SK-N-DZ (cell line): ENCODE measurements at places on chromosomes 5 and 9.

DNA sequence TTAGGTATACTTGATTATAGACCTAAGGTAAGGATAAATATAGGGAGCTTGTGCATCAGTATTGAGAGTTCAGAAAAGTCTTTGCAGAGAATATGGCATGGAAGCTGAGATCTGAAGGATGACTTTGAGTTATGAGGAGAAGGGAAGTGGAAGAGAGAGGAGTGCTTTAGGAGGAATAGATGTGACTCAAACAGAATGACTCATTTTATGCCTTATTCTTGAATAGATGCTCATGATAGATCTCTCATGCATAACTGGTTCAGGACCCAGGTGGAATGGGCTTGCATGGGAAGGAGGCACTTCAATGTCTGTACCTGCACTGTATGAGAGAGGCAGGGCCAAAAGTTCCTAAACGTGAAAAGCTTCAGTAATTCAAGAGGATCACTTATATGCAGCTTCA lies 103.3 kb downstream of the CWC27 start:
- no peak for DNase-seq

GRCh38 chr9:107866711-107867311 lies 377.2 kb upstream of the KLF4 start:
- no peak for DNase-seq

GRCh38 chr9:12923468-12924009 lies 148.7 kb downstream of the LURAP1L start:
- DNase-seq: no peak

GRCh38 chr5:1324719-1325190 lies 20.1 kb downstream of the CLPTM1L start:
- no peak for DNase-seq

GRCh38 chr9:131668057-131668438 lies 71.8 kb downstream of the RAPGEF1 start:
- no peak for DNase-seq

DNA sequence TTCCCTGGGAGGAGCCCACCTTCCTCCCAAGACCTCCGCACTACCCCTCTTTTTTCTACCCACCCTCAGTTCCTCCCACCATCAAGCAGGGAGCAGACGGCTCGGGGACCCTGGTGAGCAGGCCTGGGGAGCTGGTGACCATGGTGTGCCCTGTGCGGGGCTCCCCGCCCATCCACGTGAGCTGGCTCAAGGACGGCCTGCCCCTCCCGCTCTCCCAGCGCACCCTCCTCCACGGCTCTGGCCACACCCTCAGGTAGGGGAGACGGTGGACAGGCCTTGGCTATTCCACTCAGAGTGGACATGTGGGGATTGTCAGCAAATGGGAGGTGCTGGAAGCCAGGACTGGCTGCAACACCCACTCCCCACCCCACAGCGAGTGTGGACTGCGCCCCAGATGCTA lies 52.9 kb upstream of the ASS1 start:
- DNase-seq: no peak

GRCh38 chr5:143525176-143525575 lies 121.7 kb upstream of the NR3C1 start:
- DNase-seq: no peak

DNA sequence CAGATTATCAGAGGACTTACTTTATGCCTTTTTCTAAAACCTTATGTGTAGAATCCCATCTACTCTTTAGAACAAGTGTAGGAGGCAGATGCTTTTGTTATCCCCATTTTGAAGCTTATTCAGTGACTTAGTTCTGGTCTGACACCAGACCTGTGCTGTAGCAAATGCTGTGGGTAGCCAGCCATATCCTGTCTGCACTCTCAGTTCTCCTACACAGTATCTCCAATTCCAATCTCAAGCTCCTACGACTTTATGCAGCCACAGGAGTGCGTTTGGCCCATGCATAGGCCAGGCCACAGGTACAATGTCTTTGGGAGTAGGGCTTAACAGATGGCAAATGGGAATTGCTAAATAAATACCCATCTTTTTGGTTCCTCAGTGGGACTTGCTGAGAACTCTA lies 292.6 kb downstream of the MCTP1 start:
- no peak for DNase-seq

GRCh38 chr5:157596487-157596886 lies 20.9 kb upstream of the ADAM19 start:
- DNase-seq: no peak

- no peak for DNase-seq
Observed at GRCh38 chr5:14179446-14179845, 36.3 kb downstream of the TRIO start.

GRCh38 chr5:73380041-73380440 lies 68.5 kb downstream of the FOXD1 start:
- DNase-seq: no peak

GRCh38 chr5:139682016-139682975 lies 34.1 kb downstream of the CXXC5 start:
- DNase-seq: no peak

DNA sequence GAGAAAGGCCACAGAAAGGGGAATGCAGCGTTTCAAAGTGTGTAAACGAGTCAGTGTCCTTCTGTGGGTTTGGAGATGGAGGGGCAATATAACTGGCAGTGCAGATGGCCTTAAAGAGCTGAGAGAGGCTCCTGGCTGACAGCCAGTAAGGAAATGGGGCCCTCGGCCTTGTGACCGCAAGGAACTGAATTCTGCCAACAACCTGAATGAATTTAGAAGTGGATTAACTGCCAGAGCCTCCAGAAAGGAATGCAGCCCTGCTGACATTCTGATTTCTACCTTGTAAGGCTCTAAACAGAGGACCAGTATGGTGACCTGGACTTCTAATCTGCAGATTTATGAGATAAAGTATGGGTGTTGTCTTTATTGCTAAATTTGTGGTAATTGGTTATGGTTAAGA lies 17.5 kb upstream of the NREP start:
- DNase-seq: peak; percentile 74

GRCh38 chr5:6780802-6781391 lies 67.7 kb downstream of the TENT4A start:
- peak; percentile 25 for DNase-seq

DNA sequence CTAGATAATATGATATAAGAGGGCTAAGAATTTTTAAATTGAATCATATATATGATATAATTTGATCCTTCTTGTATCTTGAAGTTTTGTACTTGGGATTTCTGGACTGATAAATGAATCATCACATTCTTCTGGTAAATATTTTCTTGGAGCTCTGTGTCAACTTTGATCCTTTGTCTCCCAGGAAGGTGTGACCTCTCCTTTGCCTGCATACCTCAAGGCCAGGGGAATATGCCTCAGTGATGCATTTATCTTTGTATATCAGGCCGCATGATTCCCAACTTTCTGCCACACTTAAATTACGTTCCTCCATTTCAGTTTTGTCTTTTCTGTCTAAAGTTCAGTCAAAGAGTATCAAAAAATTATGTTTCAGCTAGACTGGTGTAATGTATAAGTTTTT lies 101.2 kb downstream of the NLN start:
- DNase-seq: no peak

GRCh38 chr5:108801301-108801700 lies 53.6 kb downstream of the FER start:
- DNase-seq: no peak

DNA sequence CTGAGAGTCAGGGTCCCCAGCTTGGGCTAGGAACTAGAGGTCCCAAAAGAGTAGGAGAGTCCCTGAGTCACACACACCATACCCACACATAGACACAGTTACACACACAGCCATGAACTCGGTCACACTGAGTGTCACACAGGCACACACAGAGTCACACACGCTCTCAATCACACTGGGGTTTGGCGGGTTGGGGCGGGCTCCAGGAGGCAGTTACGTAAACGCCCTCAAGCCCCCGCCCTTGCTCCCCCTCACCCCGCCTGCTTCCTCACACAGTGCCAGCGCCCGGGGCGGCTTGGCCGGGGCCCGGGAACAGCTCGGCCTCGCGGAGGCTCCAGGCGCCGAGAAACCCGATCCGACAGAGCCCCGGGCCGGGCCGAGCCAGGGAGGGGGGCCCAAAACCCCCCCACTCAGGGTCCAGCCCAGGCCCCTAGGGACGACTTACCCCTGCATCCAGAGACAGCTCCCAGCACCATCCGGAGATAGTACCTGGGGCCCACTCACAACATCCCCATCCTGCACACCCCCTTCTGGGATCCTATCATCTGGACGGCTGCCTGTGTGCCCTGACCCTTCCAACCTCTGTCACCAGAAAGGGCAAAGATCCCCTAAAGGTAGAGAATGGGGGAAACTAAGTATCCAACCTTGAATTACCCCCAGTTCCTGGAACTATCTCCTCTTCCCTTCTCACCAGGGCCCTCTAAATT lies 3.5 kb upstream of the CNTFR start:
- DNase-seq: no peak

DNA sequence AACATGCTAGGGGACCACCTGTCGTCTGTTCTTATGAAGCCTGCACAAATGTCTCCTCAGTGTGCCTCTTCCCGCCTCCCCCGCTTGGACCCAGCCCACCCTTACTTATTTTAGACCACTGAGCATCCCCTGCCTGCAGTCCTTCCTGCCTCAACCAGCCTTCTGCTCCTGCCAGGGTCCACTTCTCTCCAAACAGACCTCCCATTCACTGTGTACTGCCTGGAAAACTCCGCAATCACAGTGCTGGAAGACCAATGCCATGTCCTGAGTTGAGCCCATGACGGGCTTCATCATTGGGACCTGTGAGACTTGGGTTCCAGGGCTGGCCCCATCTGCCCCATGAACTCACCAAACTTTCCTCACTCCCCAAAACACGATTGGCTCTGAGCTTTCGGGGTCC lies 309.4 kb downstream of the IRX1 start:
- DNase-seq: no peak

GRCh38 chr5:151270599-151270998 lies 17.6 kb downstream of the GM2A start:
- no peak for DNase-seq

GRCh38 chr5:174623433-174624019 lies 100.9 kb upstream of the MSX2 start:
- DNase-seq: peak; percentile 69

DNA sequence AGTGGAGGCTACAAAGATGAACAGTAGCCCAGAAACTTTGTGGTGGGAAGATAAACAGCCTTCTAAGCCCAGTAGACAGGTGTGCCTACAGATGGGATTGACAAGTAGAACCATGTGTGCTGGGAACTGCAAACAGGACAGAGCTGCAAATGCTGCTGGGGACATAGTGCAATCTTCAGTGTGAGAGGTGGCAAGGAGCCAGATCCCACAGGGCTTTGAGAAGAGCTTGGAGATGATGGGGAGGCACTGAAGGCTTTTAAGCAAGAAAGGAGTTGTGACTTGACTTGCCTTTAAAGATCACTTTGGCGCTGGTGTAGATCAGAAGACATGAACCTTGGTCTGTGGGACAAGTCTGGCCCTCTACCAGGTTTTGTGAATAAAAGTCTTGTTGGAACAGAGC lies 675.2 kb downstream of the ACTL7B start:
- no peak for DNase-seq

- no peak for DNase-seq
Observed at GRCh38 chr5:159184858-159185381, 24.4 kb downstream of the RNF145 start.

DNA sequence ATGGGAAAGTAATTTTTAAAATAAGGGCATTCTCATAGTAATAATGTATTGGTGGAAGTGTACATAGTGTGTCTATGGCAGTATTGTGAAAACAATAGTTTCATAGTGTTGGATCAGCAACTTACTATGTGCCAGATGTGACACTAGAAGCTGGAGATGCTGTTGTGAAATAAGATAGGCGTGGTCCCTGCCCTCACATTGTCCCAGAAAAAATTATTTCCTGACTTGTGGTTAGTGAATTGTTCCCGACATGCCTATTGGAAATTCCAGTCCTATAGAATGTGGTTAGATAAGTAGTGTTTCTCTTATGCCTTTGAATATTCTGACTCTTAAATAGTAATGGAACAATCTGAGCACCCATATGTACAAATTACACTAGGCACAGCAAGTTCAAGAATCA lies 55.3 kb upstream of the MTAP start:
- no peak for DNase-seq

DNA sequence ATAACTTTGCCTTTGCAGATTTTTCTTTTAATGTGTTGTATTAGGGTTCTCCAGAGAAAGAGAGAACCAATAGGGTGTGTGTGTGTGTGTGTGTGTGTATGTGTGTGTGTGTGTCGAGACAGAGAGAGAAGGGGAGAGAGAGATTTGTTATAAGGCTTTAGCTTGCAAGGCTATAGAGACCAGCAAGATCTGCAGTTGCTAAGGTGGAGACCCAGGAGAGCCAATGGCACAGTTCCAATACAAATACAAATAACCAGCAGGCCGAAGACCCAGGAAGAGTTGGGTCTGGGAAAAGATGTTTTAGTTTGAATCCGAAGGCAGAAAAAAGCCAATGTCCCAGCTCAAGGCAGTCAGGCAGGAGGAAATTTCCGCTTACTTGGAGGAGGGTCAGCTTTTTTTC lies 23.0 kb downstream of the TMOD1 start:
- no peak for DNase-seq

- no peak for DNase-seq
Observed at GRCh38 chr5:57791875-57792274, 309.3 kb upstream of the ACTBL2 start.

- DNase-seq: no peak
Observed at GRCh38 chr9:88383176-88383575, 5.1 kb upstream of the SPIN1 start.

- DNase-seq: no peak
Observed at GRCh38 chr9:110114859-110115201, 93.1 kb downstream of the C9orf152 start.

GRCh38 chr5:123124859-123125595 lies 36.0 kb downstream of the PRDM6 start:
- DNase-seq: no peak

DNA sequence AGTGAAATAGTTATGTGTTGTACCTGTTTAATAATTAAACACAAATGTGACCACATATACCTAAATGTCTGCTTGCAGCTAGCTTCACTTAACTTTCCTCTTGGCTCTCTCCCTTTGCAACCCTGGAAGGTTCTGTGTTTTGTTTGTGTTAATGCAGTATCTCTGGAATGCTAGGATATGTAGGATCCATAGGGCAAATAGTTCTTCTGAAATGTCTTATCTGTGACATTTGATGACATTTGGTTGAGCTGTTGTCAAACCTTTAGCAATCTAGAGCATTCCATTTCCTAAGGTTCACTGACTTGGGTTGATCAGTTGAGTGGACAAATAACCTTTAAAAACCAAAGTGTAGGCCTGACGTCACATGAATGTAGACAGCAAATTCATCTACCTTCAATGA lies 21.8 kb downstream of the CTNNA1 start:
- DNase-seq: no peak

DNA sequence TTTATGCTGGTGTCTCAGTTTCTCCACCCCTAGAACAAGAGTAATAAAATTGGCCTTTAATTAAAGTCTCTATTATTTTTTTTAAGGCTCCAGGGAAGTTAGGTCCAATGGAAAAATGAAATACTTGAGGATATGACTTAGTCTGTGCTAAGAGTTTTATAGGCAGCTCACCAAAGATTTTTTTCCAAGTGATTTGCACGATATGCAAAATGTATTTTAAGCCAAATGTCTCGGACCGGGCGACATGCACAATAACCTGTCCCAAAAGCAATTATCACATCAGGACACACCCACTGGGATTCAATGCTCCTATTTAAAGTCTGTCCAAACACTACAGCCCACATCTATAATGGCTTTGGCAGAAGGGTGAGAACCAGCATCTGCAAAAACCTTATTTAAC lies 136.1 kb upstream of the ANKH start:
- no peak for DNase-seq

- DNase-seq: no peak
Observed at GRCh38 chr5:151757233-151758140, 944 bp downstream of the ATOX1 start.
